Gastroesophageal sphincter (tissue), 4 donors: ENCODE measurements at places on chromosomes 3 and 15. TPM values are rescaled to one million over a fixed set of nuclear protein-coding genes. Genes with fewer than 3 reads are reported as not detected.

DNA sequence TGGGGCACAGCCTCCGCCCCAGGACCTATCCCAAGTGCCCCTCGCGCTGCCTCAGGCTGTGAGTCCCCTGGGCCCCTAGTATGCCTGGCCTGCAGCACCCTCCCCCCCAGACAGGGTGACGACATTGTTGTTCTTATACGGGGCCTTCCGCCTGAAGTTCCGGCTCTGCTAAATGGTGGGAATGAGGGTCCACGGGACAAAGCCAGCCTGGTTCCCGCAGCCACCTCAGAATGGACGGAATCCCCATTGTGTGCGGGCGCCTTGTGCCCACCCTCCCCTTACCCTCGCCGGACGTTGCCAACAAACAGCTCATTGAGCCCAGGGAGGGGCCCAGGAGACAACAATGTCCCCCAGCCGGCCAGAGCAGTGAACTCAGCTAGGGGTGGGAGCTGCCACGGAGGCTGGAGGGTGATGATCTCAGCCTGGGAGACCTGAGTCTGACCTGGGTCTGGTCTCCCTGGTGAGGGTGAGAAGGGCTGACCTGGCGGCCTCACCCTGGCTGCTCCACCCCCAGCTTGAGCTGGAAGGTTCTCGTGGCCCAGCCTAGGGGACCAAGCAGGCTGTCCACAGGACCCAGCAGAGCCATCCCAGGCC, 10.2 kb upstream of the DLL4 start:
- ATAC-seq = peak; percentile 42

DNA sequence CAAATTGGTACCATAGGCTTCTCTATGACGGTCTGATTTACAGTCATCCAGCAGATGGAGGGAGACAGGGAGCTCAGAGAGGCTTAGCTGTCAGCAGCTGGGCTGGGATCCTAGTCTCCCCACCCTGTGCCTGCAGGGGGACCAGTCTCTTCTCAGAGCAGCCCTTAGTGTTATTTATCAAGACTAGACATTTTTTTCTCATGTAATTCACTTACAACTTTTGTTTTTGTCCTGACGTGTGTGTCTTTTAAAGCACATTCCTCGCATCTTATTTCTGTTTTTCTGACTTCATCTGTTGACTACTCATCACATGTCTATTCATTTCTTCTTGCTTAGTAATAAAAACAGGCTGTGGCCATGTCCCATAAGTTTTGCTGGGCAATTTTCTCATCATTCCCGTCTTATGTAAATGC, 116.1 kb downstream of the KLF13 start:
- ATAC-seq = peak; percentile 78

- peak; percentile 53 for ATAC-seq
Observed at GRCh38 chr3:183537295-183537730, 18.2 kb downstream of the KLHL6 start.

- no peak for ATAC-seq
Observed at GRCh38 chr15:71296315-71296679, 181.0 kb downstream of the THSD4 start.

DNA sequence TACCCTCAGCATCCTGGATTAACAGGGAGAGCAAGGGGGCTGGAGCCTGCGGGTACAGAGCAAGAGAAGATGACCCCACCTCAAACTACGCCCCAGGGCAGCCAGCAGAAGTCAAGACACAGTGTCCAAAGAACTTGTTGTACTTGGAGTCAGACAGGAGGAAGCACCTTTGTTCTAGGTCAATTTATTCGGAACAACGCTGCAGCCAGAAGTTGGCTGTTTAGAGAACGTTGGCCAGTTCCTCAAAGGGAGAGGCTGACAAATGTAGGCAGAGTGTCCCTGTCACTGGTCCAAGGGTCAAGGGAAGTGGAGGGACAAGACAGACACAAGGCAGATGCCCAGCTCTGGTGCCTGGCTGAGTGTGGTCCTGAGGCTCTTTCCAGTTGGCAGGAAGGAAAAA, 32.1 kb upstream of the PIAS1 start:
- peak; percentile 62 for ATAC-seq

Gene TJP1
- 101 TPM for total RNA-seq
